ENCODE measurements at places on chromosomes 11 and 22. TPM values are rescaled to one million over a fixed set of nuclear protein-coding genes. Genes with fewer than 3 reads are reported as not detected.

GRCh38 chr22:38172832-38173640 is 8.6 kb downstream of the PLA2G6 start:
- peak; percentile 76 for DNase-seq

DNA sequence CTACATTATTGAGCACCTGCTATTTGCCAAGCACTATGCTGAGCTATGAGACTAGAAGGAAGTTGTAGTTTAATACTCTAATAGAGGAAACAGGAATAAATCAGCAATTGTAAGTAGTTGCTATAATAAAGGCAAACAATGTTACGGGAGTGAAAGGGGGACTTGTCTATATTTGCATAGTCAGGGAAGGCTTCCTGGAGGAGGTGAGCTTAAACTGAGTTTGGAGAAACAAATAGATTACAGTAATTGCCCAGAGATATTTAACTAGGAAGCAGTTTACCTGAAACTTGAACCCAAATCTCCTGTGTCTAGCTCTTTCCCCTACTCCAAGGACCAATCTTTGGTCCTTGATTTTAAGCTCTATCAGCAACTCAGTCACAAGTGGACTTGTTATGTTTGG is 2.1 kb upstream of the ENTHD1 start:
- DNase-seq = no peak

DNA sequence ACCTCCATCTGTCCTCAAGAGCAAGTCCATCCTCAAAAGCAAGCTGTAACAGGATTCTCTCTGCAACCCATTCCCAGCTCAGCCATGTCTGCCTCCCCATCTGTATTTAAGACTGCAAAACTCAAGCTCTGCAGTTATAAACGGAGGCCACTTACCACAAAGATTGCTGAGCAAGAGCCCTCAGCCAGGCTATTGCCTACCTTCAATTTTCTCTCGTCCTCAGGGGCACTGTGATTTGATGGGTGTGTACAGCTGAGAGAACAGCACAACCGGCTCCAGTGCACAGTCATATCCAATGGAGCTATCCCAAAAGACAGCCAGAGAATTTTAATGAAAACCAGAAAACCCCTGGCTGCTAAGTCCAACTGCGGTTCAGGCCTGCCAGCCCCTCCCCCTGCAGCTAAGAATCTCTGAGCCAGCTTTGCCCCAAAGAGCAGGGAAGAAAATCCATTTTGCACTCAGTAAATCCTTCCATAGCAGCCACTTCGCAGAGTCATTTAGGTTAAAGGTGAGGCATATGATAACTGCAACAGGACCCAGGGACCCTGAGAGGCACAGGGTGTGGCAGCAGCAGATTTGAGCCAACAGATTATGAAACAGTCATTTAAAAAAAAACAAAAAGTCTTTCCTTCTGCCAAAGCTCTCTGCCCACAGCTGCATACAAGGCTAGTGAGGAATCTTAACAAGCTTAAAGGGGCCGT is 37.6 kb downstream of the RAB30 start:
- no peak for DNase-seq

- no peak for DNase-seq
These were observed 259.8 kb upstream of the BLID start for GRCh38 chr11:122375687-122376399.

- no peak for DNase-seq
These were observed 12.3 kb downstream of the STARD10 start for GRCh38 chr11:72781313-72782080.

GPHA2 gene
- total RNA-seq = not detected

Measured in ascending aorta (tissue), 2 donors.